GM23248 (cell line): ENCODE measurements at places on chromosomes 3 and 15.

DNA sequence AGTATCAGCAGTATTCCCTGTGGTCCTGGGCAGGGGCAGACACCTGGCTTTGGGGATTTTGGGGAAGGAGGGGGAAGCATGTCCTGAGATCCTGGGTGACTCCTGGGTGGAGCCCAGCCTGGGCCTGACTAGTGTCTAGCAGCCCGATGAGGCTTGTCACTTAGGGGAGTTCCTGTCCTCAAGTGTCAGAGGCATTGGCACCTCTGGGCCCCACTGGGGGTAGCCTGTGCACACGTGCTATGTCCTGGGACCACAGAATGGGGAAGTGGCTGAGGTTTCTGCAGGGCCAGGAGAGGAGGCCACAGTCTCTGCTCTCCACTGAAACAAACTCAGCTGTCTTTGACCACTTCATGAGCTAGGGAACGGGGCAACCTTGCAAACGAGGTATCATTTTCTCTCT lies 31.5 kb upstream of the ADCY5 start:
- DNase-seq, result no peak

DNA sequence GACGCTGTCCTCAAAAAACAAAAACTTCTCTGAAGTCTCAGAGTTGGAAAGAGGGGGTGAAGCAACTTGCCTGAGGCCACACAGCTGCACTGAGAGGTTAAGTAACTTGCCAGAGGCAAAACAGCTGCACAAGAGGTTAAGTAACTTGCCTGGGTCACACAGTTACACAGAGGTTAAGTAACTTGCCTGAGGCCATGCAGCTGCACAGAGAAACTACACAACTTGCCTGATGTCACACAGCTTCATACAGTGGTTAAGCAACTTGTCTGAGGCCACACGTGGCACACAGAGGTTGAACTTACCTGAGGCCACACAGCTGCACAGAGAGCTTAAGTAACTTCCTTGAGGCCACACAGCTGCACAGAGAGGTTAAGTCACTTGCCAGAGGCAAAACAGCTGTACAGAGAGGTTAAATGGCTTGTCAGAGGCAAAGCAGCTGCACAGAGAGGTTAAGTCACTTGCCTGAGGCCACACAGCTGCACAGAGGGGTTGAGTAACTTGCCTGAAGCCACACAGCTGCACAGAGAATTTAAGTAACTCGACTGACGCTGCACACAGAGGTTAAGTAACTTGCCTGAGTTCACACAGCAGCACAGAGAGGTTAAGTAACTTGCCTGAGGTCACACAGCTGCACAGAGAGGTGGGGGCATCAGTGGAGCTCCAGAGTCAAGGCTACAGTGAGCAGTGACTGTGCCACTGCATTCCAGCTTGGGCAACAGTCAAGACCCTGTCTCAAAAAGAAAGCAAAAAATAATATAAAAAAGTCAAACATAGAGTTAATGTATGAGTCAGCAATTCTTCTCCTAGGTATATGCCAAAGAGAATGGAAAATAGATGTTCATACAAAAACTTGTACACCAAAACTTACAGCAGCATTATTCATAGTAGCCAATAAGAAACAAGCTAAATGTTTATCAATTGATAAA lies 12.0 kb upstream of the ACAD9 start:
- DNase-seq, result no peak

DNA sequence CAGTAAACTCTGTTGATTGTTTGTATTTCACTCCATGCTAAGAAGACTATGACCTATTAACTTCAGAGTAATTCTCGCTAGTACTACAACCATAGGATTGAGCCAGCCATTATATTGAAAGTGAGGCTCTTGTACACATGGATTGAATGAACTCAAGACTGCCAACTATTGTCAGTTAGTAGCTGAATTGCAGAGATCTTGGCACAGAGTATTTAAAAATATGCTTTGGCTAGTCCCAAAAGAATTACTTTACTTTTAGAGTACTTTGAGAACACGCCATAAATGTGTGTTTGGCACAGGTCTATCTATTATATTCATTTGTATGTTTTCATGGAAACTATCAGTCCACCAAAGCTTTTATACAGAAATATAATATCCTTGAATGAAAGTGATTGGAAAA lies 226.7 kb upstream of the DCBLD2 start:
- DNase-seq, result peak; percentile 50

GRCh38 chr15:41334293-41335120 lies 1.8 kb downstream of the NUSAP1 start:
- DNase-seq, result no peak
